ENCODE measurements at places on chromosomes 6 and 20. TPM values are rescaled to one million over a fixed set of nuclear protein-coding genes. Genes with fewer than 3 reads are reported as not detected.

GRCh38 chr20:37969949-37970855 is 63.1 kb downstream of the TTI1 start:
- H3K36me3 ChIP-seq, result peaks cover 6% of the 10 kb centered on the region
- DNase-seq, result no peak
- no peaks in the 10 kb centered on the region for H3K27me3 ChIP-seq
- H3K27ac ChIP-seq, result no peak overlapping the region

- peaks cover 17% of the 10 kb centered on the region for H3K4me1 ChIP-seq
- no peak overlapping the region for H3K4me3 ChIP-seq
- DNase-seq, result no peak
- peaks cover 10% of the 10 kb centered on the region for H3K27me3 ChIP-seq
- no peaks in the 10 kb centered on the region for H3K36me3 ChIP-seq
Observed at GRCh38 chr20:1824181-1824580, 71.0 kb upstream of the SIRPA start.

GRCh38 chr6:31943742-31944141 is 2.2 kb upstream of the CFB start:
- H3K27ac ChIP-seq, result no peak overlapping the region
- peaks cover 11% of the 10 kb centered on the region for H3K27me3 ChIP-seq
- H3K4me3 ChIP-seq, result no peak overlapping the region
- peaks cover 19% of the 10 kb centered on the region for H3K4me1 ChIP-seq
- H3K36me3 ChIP-seq, result no peaks in the 10 kb centered on the region

- no peak overlapping the region for H3K4me3 ChIP-seq
- peaks cover 2% of the 10 kb centered on the region for H3K27me3 ChIP-seq
- H3K4me1 ChIP-seq, result peaks cover 21% of the 10 kb centered on the region
- no peak overlapping the region for H3K27ac ChIP-seq
- DNase-seq, result no peak
Observed at GRCh38 chr6:41464481-41464880, 81.7 kb upstream of the FOXP4 start.

The BTNL2 gene
- total RNA-seq, result not detected

The SLC16A10 gene
- total RNA-seq, result 8.1 TPM

The SEMG1 gene
- total RNA-seq, result not detected

The COQ3 gene
- 4.8 TPM for total RNA-seq

DNA sequence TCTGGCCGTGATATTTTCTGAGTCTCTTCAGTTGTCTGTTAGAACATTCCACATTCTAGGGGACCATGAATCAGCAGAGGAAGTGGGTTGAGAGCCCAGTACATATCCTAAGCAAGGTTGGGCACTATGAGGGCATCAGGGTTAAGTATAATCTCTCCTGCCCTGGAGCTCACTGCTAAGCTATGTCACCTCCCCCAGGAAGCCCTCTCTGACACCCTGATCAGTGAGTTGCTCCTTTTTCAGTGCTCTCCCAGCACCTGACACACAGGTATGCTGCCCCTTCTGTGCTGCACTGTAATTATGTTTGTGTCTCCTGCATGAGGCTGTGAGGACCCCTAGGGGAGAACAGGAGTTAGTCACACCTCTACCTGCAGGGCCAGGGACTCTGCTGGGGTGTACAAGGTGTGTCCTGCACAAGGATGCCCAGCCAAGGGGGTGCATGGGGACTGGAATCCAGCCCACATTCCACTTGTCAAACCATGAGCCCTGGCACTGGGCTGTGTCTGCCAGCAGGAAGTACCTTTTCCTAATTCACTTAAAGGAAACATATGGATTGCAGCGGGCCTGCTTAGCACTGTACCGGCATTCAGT is 3.9 kb downstream of the RAB44 start:
- H3K4me3 ChIP-seq, result no peak overlapping the region
- no peaks in the 10 kb centered on the region for H3K4me1 ChIP-seq
- H3K27me3 ChIP-seq, result peaks cover 33% of the 10 kb centered on the region
- DNase-seq, result no peak

The BPIFA1 gene
- not detected for total RNA-seq
